Activated T-cell treated with anti-CD3 and anti-CD28 coated beads, Interleukin-2, amount 50 U/mL, for 4 hours (primary cell): ENCODE measurements at places on chromosomes 6 and 20.
A peak's percentile ranks its signal among the peaks of the same experiment; 100 is the strongest.

DNA sequence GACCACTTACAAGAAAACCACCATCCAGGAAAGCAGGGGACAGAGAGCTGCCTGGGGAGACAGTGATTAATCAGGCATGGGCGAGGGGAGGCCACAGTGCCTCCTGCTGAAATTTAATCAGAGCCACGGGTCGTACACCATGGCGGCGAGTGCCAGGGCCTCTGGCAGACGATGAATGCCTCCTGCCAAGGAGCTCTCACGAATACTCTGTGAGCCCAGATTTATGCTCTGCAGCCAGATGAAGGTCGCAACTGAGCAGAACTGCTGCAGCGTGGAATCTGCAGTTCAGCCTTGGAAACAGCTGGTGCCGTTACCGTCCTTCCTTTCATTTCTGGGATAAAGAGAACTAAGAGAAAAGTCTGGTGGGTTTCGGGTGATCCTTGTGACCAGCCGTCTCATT is 85.6 kb downstream of the BFSP1 start:
- no peak for DNase-seq

DNA sequence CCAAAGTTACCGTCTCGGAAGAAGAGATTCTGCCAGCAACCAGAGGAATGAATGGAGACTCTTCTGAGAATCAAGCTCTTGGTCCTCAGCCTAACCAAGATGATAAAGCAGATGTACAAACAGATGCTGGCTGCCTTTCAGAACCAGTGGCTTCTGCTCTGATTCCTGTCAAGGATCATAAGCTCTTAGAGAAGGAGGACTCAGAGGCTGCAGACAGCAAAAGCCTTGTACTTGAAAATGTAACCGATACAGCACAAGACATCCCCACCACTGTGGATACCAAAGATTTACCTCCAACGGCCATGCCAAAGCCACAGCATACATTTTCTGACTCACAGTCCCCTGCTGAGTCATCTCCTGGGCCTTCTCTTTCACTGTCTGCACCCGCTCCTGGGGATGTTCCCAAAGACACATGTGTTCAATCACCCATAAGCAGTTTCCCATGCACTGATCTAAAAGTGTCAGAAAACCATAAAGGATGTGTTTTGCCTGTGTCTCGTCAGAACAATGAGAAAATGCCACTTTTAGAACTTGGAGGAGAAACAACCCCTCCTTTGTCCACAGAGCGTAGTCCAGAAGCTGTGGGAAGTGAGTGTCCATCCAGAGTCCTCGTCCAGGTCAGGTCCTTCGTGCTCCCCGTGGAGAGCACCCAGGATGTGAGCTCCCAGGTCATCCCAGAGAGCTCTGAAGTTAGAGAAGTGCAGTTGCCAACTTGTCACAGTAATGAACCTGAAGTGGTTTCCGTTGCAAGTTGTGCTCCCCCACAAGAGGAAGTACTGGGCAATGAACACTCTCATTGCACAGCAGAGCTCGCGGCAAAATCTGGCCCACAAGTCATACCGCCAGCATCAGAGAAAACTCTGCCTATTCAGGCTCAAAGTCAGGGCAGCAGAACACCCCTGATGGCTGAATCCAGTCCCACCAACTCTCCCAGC is 109.6 kb downstream of the RTN4IP1 start:
- peak; percentile 70 for DNase-seq

DNA sequence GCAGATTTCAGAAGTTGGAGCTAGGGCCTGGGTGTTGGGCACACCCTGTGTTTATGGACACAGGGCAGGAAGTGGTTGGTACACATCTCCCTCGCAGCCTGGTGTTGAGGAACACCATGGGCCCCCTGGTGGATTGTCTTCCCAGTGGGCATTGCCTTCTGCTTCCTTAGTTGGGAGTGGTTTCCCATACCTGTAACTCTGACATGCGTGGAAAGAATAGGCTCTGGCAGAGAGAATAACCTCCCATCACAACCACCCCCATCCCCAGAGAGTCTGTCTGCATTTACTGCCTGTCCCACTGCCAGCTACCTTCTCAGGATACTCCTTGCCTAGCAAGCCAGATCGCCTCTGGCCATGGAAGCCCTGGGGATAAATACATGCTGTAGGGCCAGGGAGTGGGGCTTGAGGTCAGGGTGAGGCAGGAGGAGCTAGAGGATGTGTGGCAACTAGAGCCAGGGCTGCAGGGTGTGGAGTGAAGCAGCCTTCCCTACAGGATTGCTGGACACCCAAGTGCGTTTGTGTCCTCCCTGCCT is 14.7 kb downstream of the LRRC73 start:
- DNase-seq: no peak

DNA sequence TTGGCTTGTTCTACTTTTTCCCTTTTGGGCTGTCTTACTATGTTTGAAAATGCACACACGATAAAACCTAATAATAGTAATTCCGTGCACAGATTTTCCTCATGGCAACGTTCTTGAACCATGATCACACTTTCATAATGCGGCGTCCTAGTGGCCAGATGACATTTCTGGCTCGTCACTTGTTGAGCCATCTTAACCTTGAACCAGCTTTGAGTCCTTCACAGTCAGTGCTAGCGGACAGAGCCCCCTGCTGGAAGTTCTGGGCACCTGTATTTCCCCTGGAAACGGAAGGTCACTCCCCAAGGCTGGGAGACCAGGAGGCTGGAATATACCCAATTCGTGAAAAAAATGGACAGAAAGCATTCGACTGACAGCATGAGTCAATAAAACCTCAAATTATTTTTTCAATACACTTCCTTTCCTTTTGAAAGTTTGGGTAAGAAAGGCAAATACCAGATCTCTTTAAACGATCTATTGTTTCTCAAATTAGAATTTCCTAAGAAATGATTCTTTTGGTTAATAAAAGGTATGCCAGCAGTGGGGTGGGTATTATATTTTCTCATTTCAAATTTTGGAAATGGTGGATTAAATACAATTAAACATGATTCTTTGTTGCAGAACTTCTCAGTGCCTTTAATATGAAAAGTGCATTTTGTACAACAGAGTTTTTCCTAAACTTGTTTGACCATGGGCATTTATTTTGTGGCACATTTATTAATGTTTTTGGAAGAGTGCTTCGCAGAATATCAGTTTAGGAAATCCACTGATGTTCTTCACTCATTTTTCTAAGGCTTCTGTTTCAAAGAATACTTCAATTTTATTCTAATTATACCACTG is 542.3 kb downstream of the QKI start:
- DNase-seq: peak; percentile 35

- DNase-seq: no peak
These were observed 3.6 kb downstream of the BPIFA1 start for GRCh38 chr20:33239418-33239817.

DNA sequence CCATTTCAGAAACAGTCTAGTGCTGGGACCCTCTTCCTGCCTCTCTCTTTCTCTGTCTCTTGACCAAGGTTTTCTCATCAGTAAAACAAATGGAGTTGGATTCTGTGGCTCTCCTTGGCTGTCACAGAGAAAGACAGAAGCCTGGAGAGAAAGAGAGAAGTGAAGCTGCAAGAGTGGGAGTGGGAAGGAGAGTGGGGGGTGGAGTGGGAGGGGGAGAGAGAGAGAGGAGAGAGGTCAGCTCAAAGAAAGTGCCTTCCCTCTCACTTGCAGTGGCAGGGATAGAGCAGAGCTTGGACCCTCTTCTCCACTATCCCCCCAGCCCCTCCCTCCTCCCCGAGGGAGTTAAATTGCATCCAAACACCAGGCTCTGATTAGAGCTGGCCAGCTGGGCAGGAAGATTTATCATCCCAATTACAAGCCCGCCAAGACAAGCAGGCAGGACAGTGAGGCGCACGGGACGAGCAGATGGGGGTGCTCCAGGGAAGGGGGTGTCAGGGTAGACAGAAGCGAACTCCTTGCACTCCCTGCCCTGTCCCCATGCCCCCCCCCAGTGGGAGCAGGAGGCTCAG is 74.3 kb downstream of the CD40 start:
- no peak for DNase-seq

DNA sequence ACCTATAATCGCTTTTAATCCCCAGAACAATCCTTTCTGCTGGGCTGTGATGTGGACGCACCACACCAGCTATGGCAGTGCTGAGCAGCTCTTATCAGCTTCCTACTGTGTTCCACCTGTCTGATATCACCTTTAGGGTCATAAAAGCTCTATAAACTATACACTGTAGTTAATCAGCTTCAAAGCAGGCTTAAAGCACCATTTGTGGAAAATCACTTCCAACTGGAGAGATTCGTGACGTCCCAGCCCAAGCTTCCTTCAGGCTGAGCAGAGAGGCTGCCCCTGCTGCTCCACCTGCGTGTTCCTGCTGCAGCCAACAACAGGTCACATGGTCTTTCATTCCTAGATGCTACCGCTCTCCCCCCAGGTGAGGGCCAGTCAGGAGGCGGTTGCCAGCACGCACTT is 156.5 kb downstream of the SMOC2 start:
- no peak for DNase-seq

GRCh38 chr20:49768204-49769047 is 44.2 kb upstream of the SLC9A8 start:
- no peak for DNase-seq

- peak; percentile 81 for DNase-seq
These were observed at the start of gene BCL2L1 for GRCh38 chr20:31722257-31723068. BCL2L1 (minus strand) TSS chr20:31722868; CDS start chr20:31722218, 650 bp downstream.

- DNase-seq: no peak
These were observed 35.0 kb downstream of the CDC5L start for GRCh38 chr6:44422531-44422930.

GRCh38 chr6:16852671-16853070 is 91.4 kb upstream of the ATXN1 start:
- no peak for DNase-seq

DNA sequence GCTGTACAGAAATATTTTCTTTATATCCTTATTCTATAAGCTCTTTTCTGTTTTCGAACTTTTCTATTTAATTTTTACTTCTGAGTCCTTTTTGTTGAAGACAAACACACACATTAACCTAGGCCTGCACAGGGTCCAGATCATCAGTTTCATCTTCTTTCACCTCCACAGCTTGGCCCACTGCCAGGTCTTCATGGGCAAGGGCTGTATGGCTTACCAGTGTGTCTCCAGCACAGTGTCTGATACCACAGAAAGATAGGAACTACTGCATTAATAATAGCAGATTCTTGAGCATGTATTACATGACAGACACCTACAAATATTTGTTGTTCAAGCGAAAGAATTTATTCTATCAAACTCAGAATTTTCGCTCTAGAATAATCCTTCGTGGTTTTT is 24.4 kb downstream of the QKI start:
- peak; percentile 24 for DNase-seq

DNA sequence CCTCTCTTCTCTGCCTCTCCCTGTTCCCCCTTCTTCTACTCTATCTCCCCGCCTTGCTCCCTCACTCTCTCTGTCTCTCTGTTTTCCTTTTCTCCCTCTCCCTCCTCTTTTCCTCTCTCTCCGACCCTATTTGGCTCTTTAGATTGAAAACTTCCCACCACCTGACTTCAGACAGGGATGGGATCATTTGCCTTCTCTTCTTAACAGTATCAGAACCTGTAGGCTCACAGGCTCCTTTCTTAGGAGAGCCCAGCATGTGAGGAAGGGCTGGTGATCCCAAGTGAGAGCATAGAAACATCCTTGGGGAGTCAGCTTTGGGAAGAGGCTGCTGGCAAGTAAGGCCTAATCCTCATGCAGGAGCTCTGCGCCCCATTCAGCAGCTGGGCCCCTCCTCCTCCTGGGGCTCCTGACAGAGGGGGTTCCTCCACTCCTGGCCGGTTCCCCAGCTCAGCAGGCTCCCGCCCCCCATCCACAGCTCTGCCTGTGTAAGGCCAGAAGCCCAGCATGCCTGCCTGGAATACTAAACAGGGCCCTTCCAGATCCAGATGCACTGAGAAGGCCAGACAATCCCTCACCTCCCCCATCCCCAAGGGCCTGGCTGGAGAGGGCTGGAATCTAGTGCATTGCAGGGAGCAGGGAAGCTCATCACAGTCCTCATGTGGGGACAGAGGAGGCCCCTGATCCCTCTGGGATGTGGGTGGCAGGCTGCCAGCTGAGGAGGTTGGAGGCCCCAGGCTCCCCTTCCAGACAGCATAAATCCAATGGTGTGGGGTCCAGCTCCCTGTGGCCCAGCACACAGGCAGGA is 93.4 kb downstream of the PTPRT start:
- DNase-seq: no peak

- DNase-seq: no peak
These were observed 46.3 kb downstream of the MCM8 start for GRCh38 chr20:5996765-5997164.

GRCh38 chr6:127513425-127513824 is 5.7 kb downstream of the MTCL3 start:
- no peak for DNase-seq

GRCh38 chr6:70663881-70664466 is 3.7 kb upstream of the SMAP1 start:
- DNase-seq: no peak

DNA sequence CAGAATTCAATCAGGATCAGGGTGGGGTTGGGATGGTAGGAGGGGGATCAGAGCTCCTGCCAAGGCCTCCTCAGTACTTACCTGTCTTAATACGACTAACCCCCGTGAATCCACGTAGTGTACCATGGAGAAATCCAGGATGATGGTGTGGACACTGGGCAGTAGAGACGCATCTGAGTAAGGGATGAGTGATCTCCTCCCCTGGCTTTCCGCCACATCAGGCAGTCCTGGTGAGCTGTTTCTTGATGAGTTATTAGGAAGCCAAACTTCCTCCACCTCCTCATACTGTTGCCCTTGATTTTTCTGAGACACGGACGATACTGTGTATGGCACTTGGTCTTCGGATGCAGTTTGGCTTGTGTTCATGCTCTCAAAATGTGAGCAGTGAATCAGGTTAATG is 34.2 kb upstream of the SRPK1 start:
- DNase-seq: no peak

GRCh38 chr20:18165553-18165952 is 27.9 kb downstream of the KAT14 start:
- no peak for DNase-seq

GRCh38 chr20:48405909-48406308 is 421.9 kb downstream of the PREX1 start:
- no peak for DNase-seq
